ENCODE measurements at places on chromosomes 16 and 17.

DNA sequence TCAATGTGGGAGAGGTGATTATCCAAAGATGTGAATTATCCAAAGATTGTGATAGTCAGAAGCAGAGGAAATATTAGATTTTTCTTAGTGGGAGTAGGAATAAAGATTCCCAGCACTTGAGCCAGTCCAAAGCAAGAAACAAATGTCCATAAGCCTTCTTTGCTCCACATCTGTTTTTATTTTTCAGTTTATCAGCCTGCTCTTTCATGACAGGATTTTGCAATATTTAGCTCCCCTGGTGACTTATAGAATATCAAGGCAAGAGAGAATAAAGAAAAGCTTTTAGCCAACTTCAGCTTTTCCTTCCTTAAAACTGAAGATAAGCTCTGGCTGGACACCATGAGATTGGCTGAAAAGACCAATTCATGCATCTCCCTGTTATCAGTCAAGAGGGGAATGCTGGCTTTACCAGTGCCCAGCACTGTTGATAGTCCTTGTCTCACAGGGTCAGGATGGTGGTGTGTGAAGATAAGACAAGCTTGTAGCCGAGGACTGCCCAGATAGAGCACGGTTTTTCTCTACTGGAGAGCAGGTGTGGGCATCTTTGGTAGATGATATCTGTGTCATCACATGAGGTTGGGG is 706.5 kb downstream of the KCNJ2 start:
- no peak for DNase-seq

GRCh38 chr17:81159611-81160265 is 5.6 kb upstream of the PVALEF start:
- no peak for DNase-seq

DNA sequence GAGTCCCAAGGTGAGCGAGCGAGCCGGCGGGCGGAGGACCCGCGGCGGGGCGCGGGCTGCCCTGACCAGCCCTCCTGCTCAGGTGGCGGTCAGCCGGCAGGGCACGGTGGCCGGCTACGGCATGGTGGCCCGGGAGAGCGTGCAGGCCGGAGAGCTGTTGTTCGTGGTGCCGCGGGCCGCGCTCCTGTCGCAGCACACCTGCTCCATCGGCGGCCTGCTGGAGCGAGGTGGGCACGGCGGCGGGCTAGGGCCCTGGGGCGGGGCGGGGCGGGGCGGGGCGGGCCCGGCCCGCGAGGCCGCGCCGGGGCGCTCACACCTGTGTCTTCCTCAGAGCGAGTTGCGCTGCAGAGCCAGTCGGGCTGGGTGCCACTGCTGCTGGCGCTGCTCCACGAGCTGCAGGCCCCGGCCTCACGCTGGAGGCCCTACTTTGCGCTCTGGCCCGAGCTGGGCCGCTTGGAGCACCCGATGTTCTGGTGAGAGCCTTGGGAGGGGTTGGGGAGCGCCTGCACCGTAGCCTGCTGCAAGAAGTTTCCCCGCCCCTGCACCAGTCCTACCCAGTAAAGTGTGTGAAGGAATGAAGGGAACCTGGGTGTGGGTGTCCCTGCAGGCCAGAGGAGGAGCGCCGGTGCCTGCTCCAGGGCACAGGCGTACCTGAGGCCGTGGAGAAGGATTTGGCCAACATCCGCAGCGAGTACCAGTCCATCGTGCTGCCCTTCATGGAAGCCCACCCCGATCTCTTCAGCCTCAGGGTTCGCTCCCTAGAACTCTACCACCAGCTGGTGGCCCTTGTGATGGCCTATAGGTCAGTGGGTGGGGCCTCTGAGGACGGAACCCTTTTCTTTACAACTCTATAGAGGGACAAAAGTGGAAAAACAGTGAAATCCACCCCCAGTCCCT is 802 bp downstream of the SETD6 start:
- peak; percentile 29 for DNase-seq

DNA sequence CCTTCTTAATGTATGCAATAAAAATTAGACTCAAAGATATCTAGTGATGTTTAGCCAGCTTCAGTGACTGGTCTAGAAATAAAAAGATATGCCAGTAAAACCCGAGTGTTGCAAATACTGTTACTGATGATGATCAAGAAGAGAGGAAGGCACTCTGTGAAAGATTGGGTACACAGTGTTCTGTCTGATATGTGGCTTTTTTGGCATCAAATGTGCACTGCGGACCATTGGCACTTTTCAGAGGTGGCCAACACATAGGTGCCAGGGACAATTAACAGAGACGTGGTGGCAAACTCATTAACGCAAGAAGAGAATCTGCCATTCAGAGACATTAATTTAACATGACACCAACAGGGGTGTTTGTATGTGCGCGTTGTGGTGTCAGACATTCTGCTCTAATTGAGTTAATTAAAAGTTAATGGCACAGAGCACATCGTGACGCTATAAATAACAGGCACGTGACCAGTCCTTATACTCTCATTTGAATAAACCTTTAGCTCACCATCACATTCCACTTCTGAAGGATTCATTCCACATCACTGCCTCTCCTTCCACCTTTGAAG is 549.3 kb upstream of the HSBP1 start:
- DNase-seq: no peak

- peak; percentile 77 for DNase-seq
These were observed 9.6 kb downstream of the IL32 start for GRCh38 chr16:3074860-3075522.

DNA sequence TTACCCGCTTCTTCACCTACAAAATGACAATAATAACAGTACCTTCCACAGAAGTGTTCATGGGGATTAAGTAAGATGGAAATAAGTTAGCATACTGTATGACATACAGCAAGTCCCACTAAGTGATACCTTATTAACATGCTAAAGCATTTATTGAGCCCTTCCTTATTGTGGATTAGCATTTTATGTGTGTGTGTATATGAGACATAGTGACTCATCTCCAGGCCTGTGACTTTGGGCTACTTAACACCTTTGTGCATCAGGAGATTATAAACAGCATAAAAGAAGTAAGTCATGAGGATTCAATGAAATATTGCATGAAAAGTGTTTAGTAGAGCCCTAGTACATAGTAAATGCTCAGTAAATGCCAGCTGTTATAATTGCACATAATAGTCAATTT is 52.9 kb downstream of the CA10 start:
- no peak for DNase-seq

DNA sequence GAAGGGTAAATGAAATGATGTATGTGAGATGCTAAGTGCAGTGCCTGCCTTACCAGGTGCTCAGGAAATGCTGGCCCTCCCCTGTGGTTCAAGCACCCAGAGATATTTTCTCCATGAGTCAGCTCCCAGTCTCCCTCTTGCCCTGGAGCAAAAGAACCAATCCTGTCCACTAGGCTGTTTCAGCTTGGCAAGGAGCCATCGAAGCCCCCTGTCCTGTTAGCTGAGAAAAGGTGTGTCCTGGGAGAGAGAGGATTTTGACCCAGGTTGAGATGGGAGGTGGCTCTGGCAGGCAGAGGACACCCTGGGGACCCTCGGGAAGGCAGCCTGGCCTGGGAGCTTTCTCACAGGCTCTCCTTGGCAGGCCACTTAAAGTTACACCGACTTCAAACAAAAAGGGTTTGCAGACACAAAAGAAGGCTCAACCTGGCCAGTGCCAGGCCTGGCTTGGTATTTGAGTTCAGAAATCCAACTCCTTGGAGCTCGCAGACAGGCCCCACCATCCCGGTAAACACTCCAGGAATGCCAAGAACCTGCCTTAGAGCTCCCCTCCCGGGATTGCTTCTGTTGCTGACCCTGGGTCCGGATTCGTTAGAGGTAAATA is 29.6 kb downstream of the NTN1 start:
- DNase-seq: no peak
